ENCODE measurements at places on chromosomes 3 and 15.

GRCh38 chr15:69398491-69398891 lies 15.7 kb upstream of the KIF23 start:
- DNase-seq = no peak

DNA sequence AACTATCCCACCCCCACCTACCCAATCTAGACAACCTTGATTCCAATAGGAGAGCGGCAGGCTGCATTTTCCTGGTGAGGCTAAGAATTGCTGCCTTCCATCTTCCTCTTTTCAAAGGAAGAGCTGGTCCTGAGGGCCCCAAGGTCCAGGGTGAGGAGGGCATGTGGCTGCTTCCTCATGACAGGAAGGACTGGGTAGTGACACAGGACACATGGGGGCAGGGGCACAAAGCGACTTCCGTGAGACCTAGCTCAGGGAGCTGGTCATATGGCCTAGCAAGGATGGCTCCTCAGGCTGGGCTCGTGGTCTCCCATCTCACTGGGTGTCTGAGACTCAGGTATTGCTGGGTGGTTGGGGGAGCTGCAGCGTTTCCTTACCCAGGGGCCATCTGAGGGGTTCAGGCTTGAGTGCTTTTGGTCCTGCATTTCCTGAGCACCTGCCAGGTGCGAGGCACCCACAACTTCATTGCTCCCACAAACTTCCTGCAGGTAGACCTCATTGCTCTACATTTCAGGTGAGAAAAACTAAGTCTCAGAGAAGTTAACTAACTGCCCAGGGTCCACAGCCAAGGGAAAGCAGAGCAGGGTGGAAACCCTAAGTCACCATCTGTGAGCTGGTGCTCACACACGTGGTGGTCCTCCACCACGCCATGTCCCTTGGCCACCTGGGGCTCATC lies 160.0 kb upstream of the TLE3 start:
- no peak for DNase-seq

GRCh38 chr3:37862903-37863815 lies 1.5 kb downstream of the CTDSPL start:
- no peak for DNase-seq

DNA sequence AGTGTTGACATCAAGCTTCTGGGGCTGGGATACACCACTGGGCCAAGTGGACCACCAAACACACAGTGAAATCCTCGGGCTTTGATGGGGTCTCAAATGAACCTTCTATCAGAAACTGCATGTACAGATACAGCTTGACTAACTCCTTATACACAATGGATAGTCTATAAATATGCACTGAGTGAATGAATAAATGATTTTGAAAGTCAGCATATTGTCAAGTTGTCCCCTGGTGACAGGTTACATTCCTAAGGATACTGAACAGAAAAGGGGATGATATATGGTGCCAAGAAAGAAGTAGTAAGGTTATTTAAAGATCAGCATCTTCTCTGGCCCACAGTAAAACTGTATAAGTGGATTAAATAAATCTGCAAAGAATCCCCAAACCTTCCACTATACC lies 159.4 kb upstream of the SLC2A2 start:
- DNase-seq = no peak

DNA sequence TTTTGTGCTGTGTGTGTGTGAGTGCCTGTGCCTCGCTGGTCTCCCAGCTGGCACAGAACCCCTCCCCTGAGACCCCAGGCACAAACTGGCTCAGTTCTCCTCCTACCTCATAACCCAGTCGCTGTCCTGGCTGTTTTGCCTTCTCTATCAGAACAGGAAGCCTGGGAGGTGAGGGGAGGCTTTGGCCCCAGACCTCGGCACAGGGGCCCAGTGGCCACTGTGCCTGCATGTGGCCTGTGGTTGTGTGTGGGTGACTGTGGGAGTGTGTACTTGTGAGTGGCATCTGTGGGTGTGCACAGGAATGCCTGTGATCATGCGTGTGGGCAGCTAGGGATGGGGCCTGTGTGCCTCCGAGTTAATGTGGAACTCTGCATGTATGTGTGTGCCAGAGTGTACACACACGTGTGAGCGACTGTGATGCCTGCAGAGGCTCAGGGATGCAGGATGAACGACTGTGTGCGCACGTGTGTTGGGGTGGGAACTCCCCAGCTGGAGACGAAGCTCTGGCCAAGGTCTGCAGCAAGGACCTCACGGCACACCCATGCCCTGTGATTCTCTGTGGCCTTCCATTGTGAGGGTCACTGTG lies 32.3 kb downstream of the PSTPIP1 start:
- no peak for DNase-seq

GRCh38 chr15:76139368-76140073 lies 79.7 kb downstream of the TMEM266 start:
- DNase-seq = peak; percentile 83

DNA sequence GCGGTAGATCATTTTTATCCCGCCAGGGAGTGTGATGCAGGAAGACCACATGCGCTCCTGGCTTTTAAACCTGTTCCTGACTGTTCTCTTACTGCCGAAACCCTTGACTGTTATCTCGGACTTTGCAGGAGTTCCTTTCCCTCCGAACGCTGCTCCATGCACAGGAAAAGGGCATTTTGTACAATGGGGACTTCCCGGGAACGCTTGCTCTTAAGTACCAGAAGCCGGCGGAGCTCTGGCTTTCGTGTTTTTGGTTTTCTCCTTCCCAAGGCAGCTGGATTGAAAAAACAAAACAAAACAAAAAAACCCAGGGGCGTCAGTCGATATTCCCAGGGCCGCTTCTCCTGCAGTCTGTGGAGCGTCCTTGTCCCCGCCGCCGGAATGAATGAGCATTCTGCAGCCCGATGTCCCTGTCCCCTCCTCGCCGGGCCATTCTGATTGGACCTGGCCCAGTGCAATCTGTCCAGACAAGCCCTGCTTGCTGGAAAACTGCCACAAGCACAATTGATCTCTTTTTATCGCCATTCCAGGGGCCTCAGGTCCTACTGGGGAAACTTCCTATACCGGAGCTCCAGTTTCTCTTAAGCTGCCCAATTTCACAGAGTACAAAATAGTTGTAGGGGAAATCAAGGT lies 44.8 kb downstream of the SLC6A1 start:
- DNase-seq = no peak

GRCh38 chr3:42658091-42658770 lies 4.7 kb downstream of the ZBTB47 start:
- no peak for DNase-seq

DNA sequence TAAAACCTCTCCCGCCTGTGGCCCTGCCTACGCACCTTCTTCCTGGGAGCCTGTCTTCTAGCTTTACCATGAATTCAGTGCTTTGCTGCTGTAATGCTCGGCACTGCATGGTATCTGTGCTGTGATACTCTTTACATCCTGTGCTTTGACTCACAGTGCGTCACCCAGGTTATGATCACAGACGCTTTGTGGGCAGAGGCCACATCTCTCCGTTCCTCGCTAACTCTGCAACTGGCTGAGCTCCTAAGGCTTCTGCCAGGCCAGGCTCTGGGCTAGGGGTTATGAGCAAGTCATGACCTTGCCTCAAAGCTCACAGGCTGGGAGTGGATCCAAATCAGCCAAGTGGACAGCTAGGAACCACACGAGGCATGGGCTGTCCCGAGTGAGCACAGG lies 23.2 kb downstream of the SPTBN5 start:
- no peak for DNase-seq

GRCh38 chr15:61201322-61201721 lies 27.8 kb downstream of the RORA start:
- DNase-seq = no peak

- peak; percentile 3 for DNase-seq
Observed at GRCh38 chr3:167829071-167829470, 93.5 kb downstream of the SERPINI1 start.

GRCh38 chr3:102512734-102513504 lies 78.1 kb downstream of the ZPLD1 start:
- DNase-seq = no peak

DNA sequence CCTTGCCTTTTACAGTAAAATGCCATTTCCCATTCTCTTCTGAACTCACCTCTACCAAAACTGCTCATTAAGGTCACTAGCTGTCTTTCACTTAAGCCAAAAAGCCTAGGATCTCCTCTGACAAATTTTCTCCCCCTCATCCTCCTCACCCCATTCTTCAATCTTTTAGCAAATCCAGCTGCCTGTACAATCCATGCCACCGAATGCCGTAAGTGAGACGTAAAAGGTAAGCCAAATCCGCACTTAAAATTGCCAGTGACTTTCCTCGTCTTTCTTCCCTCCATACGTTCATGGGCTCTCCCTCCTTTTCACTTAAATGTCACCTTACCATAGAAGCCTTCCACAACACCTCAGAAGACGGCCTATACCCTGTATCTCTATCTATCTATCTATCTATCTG lies 13.8 kb downstream of the PSMD6 start:
- DNase-seq = no peak

GRCh38 chr3:157027861-157028745 lies 131.8 kb downstream of the CCNL1 start:
- DNase-seq = no peak

Measured in OCI-M1 (cell line).